Mammary epithelial cell (primary cell): ENCODE measurements at places on chromosomes 16 and 17. TPM values are rescaled to one million over a fixed set of nuclear protein-coding genes. Genes with fewer than 3 reads are reported as not detected.

The PPP1R9B gene
- 33.8 and 46.7 TPM in 2 replicates for total RNA-seq

The PRCD gene
- total RNA-seq: 0.66 TPM in 1 of 2 replicates, not detected in the other

The ATP2C2 gene
- total RNA-seq: 0.67 TPM

The FZD2 gene
- total RNA-seq: 2.9 and 4.5 TPM in 2 replicates

The MRPL27 gene
- total RNA-seq: 43.5 TPM

The KCNJ2 gene
- total RNA-seq: 0.26 TPM in 1 of 2 replicates, not detected in the other

The RNU2-1 gene
- total RNA-seq: 2,951 and 3,707 TPM in 2 replicates

The NEUROD2 gene
- not detected in 2 replicates for total RNA-seq

The IL17C gene
- not detected for total RNA-seq

The KRTAP9-8 gene
- total RNA-seq: not detected

The ARHGDIG gene
- total RNA-seq: not detected in 2 replicates

The UTS2R gene
- not detected for total RNA-seq

GRCh38 chr17:17354560-17355349 is 51.6 kb downstream of the NT5M start:
- DNase-seq: peak; percentile 26

DNA sequence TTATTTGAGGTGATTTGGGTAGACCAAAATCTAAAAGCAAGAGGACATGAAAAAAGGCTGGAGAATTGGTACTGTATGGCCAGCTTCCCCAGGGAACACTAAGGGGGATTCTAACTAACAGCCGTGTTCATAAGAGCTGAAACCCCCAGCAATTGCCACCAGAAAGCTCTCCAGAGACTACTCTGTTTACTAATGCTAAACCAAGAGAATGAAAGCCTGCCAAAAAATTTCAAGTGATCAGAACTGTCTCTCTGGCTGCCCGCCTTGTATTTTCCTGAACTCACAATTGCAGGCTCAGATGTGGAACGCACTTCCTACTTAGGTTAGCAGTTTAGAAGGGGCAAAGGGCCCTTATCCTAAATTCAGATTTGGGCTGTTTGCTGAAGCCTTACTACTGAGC is 24.1 kb downstream of the MYH10 start:
- DNase-seq: no peak

DNA sequence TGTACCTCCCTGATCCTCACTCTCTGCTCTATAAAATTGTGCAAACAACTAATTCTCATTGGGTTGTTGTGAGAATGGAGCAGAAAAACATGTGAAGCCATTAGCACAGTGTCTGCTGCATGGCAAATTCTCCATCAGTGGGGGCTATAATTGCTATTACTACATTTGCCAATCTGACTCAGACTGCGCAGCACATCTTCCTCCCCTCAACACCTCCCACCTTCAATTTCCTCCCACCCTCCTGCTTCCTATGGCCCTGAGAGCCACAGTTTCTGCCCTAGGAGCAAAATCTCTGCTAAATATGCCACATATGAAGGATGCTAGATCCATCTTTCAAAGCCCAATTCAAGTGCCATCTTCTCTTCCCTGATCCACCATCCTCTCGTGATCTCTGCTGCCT is 37.0 kb downstream of the ABCC12 start:
- no peak for DNase-seq

DNA sequence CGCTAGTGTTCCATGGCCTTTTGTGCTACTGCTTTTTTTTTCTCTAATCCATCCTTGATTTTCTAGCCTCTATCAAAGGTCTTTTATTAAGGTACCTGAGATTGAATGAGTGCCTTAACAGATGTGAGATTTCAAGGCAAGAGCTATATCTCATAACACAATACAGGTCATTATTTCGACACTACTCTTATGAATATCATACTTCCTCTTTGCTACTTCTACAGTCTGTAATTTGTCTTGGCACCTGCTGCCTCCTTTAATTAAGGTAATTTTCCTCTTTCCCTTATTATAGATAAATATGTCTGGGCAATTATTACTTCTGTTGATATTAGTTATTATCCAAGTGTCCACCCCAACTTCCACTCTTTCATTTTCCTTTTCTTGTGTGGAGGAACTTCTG is 5.3 kb downstream of the KRT28 start:
- DNase-seq: no peak

- DNase-seq: no peak
Measured at GRCh38 chr16:67605641-67606040, 39.3 kb upstream of the CARMIL2 start.

DNA sequence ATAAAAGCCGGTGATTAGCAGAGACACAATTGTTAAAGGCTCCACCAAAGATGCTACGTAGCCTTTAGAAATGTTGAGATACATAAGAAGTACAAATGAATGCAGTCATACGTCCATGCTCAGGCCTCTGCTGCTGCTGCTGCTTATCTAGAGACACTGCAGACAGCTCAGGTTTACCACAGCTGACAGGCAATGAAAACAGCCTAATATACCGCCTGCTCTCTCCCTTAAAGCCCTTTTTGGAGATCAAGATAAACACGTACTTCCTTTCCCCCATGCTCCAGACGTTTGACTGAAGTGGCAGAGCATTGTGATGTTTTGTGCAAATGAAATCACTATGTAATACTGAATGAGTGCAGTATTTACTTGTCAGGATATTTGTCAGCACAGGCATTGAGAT is 185.3 kb downstream of the AATF start:
- DNase-seq: no peak

GRCh38 chr16:85316321-85316919 is 204.1 kb upstream of the CIBAR2 start:
- peak; percentile 32 for DNase-seq

- DNase-seq: peak; percentile 16
Measured at GRCh38 chr17:12256380-12256995, 235.8 kb downstream of the MAP2K4 start.

DNA sequence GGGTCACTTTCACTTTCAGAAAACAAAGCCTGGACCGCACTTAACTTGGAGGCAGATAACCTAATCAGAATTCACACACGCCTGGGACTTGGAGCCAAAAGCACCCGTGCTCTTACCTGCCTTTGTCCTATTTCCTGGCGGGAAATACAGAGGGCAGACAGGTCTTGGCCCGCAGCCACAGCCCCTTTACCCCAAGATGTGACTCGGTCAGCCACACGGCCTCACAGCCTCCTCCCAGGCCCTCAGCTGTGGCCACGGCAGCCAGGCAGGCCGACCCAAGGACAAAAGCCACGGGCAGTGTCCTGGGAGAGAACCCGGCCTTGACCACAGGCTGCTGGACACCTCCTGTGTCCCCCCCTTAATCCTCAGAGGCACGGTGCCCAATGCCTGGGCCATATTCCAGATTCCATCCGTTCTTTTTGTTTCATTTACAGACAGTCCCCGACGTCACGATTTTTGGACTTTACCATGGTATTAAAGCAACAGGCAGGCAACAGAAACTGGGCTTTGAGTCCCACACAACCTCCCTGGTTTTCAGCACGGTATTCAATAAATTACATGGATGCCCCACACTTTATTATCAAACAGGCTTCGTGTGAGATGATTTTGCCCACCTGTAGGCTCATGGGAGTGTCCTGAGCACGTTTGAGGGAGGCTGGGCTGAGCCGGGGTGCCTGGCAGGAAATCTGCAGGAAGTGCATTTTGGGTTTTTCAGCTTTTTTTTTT is 30.1 kb upstream of the GAA start:
- no peak for DNase-seq

DNA sequence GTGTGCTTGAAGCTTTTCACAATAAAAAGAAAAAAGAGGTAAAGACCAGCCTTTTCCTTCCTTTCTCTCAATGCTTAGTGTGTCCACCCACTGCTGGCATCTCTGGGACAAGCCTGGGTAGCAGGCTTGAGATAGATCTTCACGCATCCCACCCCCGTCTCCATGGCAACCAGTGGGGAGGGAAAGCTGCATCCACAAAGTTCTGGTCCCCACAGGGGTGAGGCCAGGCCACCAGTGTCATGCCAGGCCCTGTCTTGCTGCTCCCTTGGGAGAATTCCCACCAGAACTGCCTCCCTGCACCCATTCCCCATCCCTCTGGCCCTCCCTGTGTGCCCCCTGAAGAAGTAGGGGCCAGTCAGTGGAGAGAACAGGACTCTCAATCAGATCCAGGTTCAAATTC is 259.9 kb downstream of the MRTFB start:
- no peak for DNase-seq

- DNase-seq: peak; percentile 85
Measured at GRCh38 chr16:74774223-74775139, at the start of gene FA2H. Gene FA2H, minus strand, starts transcription at chr16:74774820. Its CDS starts 65 bp downstream, at chr16:74774755.

- no peak for DNase-seq
Measured at GRCh38 chr17:61456688-61457225, 4.5 kb downstream of the TBX4 start.

GRCh38 chr17:10217916-10218315 is 19.5 kb upstream of the GAS7 start:
- no peak for DNase-seq

- no peak for DNase-seq
Measured at GRCh38 chr16:1548727-1549126, 15.3 kb downstream of the TMEM204 start.

DNA sequence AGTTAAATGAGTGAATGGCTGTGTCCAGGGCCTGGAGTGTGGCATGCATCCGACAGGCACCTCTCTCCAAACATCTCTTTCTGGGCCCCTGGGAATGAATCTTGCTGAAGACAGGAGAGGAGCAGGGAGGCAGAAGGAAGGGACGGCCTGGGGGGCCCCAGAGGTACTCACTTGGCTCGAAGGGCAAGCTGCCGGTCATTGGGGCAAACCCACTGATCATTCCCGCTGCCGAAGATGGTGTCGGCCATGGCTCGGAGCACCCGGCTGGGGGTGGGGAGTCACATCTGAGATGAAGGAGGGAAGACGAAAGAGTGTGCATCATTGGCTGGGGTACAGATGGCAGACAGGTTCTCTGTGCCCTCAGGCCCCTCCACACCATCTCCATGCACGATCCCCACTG is 25.3 kb downstream of the RPH3AL start:
- no peak for DNase-seq

DNA sequence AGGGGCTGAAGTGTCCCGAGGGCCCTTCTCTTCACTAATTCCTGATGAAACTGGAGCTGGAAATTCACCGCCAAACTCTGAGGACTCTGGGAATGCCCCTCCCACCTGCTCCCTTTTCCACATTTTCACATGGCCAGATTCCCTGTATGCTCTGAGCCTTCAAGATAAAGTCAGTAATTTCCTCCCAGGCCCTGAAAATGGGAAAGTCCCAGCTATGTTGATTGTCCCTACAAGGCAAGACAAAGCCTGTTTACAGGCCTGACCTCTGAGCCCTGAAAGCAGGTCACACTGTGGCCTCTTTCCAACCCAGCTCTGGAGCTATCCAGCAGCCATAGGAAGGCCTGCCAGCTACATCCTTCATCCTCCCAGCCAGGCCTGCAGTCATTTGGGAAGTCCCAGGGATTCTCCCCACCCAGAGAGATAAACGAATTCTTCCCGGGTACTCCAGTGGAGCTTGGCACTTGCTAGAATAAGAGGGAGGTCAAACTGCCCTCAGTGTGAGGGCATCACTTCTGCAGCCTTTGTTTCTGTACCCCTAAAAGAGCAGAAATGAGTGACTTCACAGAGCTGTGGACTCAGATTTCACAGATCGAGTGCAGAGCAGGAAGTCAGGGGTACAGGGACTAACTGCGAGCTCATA is 19.6 kb upstream of the CCL2 start:
- no peak for DNase-seq

DNA sequence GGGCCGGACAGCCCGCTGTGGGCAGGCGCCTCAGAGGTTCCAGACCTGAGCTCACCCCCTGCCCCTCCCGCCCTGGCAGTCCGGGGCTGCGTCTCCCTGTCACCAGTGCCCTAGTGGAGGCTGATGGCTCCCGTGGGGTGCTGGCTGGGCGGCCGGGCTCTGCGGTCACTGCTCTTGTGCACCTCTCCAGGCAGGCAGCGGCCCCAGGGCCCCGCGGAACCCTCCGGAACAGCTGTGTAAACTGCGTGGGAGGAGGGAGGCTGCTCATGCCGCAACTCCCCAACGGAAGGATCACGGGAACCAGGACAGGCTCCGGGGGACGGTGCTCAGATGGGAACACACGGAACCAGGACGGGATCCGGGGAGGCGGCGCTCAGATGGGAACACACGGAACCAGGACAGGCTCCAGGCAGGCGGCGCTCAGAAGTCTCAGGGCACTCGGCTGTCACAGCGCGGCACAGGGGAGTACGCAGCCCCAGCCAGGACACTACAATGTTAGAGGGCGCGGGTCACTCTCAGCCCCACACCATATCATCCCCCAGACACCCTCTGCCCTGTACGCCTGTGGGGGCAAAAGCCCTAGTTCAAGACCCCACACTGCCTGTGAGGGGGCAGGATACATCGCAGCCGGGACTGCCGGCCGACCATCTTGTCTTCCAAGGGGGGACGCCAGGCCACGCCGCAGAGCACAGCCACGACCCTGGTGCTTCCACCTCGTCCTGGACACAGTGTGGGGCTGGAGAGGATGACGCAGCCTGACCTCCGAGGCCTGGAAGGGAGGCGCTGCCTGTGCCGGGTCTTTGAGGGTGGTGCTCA is 74.0 kb upstream of the GNG13 start:
- no peak for DNase-seq

GRCh38 chr17:36600936-36601302 is 464 bp upstream of the MRM1 start:
- no peak for DNase-seq

GRCh38 chr16:3525951-3526350 is 25.1 kb downstream of the CLUAP1 start:
- no peak for DNase-seq

DNA sequence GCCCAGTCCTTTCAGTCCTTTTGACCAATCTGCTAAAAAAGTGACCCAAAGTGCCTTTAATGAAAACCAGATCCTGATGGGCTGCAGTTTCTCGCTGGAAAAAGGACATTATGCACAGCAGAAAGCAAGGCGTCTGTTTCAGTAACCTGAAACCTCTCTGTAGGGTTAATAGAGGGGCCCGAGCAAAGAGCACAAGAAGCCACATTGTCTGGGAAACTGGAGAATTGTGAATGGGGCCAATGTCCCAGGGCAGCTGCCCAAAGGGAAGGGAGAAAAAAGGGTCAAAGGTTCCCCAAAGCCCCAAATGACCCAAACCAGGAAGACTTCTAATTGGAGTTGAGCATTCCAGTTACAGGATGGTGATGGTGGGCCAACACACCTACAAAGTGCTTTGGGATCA is 3.0 kb downstream of the OTOA start:
- no peak for DNase-seq

DNA sequence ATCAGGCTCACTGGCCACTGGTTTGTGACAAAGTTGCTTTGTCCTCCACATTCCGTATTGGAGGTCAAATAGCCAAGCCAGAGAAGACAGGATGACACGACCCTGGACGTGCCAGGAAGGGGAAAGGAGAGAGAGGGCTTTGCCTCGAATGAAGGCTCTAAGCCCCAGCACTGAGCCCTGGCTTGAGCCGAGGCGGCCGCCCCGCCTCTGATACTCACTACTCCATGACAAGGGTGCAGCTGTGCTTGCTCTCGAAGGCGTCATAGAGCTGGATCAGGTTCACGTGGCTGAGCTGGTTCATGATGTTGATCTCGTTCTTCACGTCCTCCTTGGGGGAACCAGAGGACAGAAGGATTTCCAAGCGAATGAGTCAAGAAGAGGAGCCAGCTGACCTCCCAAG is 19.3 kb downstream of the MYLK3 start:
- no peak for DNase-seq

DNA sequence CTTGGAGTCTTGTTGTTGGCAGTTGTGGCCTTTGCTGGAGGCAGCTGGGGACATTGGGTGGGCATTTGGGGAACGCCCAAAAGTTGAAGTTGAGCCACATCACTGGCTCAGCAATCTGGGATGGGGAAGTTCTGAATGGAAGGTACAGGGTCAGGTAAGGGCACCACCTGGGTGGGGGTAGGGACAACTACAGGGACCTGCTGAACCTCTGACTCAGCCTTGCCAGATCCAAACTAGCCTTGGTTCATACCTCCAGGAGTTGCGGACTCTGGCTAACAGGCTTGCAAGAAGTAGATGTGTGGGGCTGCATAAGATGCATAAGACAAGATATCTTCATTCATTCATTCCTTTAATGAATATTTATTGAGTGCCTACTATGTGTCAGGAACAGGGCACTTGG is 16.0 kb downstream of the FMNL1 start:
- DNase-seq: no peak
